Osteoblast (primary cell): ENCODE measurements at places on chromosomes 7 and 10.

DNA sequence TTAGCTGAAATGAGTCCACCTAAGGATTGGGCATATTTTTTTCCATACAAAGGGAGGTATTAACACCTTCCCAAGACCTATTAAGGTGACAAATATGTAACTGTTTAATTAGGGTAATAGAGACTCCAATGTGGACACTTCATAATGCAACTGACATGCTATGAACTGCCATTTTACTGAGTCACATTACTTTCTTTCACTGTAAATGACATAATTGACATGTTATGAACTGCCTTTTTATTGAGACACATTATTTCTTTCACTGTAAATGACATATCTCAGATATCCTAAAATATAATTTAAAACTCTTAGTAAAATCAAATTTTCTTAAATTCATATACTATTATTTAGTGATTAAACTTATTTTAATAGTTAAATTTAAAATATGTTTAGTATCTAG is 528.8 kb upstream of the PCDH15 start:
- no peak for DNase-seq

DNA sequence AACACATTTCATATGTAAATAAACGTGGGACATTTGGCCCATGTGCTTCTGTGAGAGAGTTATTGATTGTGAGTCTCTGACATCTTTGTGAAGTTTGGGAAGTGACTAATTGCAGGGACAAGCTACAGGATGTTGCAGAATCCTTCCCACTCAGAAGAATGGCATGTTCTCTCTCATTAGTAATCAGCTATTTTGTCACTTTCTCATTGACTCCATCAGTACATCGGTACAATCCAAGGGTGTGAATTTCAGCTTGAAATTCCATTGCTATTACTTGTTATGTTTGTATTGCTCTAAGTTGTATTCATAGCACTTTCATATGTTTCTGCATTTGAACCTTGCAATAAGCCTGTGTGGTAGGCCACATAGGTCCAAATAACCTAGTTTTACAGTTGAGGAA is 100.0 kb upstream of the KCNMA1 start:
- DNase-seq, result no peak

DNA sequence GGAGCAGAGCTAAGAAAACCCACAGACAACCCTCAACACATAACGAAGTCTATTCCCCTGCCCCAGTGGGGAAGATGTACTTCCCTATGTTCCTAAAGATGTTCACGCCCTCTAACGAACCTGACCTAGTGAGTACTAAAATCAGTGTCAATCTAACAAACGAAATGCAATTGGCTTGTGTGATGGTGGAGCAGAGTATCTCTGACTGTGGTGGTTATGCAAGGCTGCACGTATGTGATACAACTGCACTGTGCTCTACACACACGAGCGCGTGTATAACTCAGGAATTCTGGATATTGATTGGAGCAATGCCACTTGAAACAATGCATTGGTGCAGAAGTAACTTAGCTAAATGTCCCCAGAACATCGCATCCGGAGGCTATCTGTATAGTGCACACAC is 1.3 kb downstream of the ANKRD16 start:
- DNase-seq, result peak; percentile 69

GRCh38 chr10:59336632-59337031 is 25.7 kb downstream of the FAM13C start:
- DNase-seq, result peak; percentile 57

DNA sequence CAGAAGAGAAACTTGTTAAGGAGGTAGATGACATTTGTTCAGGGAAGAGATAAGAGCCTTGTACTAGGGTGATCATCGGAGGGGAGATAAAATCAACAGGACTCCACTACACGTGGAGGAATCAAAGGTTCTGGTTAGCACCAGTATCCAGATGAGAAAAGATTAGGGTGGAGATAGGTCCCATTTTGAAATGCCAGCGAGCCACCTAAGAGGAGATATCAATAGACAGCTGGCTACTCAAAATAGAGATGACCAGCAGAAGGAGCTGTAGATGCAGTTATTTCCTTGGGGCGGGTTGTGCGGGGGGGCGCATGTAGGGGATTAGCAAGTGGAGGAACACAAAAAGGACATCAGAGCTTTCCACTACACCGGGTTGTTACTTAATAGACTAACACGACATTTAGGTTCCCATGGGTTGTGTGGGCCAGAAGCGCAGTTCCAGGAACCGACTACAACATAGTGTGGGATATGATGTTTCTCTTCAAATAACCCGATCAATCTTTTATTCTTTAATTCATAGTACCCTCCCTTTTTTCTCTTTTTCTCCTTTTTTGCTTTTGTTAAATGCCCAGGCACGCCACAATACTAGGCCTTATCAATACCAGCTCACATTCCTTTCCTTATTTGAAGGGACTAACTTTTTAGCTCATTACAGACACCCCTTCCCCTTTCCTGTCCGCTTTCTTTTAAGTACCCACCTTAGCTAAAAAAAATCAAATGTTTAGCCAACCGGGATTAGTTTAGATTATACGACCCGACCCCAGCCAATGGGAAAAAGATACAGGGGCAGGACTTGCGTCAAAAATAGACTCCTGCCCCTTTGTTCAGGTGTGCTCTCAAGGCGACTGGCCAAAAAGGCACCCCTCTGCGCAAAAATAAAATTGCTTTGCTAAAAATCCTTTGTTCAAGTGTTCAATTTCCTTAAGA is 2.0 kb upstream of the KIF11 start:
- peak; percentile 59 for DNase-seq

DNA sequence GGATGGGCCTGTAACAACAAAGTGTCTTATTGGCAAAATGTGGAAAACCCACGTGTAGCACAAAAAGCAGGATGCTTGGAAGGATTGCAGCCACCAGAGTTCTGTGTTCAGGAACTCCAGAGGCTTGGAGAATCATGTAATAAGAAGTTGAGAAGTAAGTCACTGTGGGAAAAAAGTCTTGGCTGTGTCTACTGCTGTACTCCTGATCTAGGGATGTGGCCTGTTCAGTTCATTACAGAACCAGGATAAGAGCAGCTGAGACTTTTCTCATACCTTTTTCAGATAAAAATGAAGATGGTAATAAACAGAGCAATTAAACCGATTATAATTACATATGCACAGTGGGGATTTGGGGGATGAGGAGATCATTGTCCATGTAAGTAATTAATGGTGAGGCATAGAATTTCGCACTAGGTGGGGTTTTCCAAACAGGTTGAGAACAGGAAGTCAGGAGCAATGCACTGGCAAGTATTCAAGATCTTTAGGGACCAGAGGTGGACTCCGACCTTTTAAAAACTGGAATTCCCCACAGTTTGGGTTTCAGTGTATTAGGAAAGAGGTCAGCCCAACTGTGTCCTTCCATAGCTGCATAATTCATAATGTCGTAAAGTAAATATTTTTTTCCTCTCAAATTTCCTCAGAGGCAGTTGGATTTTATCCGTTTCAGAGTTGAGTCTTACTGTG is 281.7 kb downstream of the FRMD4A start:
- no peak for DNase-seq

DNA sequence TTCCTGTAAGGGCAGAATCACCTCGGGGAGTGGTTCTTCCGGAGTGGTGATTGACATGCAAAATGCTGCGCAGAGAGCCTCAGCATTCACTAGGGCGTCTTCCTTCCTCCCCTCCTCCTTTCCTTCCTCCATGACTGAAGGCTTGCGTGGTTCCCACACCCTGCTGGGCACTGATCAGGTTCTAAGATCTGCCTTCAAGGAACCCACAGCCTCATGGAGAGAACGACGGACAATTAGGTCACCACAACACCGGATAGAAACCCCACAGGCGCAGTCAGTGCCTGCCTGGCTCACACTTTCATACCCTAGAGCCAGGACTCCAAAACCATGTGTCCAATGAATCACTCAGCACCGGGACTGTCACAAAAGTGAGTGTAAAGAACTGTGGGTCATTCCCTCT is 131.3 kb downstream of the DPP6 start:
- no peak for DNase-seq

DNA sequence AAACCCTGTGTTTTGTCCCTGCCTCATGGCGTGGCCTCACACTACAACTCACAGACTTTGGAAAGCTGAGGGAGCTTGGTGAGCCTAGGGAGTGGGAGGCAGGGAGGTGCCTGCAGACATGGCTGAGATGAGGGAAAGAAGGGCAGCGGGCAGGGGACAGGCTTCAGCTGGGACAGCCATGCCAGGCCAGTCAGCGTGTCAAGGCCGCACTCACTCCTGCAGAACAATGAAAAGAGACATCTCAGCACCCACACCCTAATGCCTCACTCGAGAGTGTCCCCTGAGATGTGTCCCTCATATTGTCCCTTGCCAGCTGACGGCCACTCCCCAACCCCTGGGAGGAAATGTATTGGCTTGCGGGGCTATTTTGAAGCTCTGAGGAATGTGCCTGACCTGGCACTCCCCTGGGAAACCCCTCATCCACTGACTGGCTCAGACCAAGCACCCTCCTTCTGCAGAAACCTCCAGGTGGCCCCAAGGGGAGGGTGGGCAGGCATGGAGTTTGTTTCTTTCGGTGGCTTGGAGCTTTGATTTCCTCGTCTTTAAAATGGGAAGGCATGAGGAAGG is 31.6 kb downstream of the SH3PXD2A start:
- no peak for DNase-seq

GRCh38 chr10:111082102-111082975 is 5.5 kb downstream of the ADRA2A start:
- DNase-seq, result no peak
